ENCODE measurements at places on chromosomes 7 and 10.
A peak's percentile ranks its signal among the peaks of the same experiment; 100 is the strongest.

- no peak for DNase-seq
Observed at GRCh38 chr7:12596225-12596790, 25.8 kb downstream of the SCIN start.

- no peak for DNase-seq
Observed at GRCh38 chr10:27820637-27821036, 75.0 kb upstream of the MKX start.

GRCh38 chr10:7587168-7587864 lies 79.5 kb downstream of the ITIH5 start:
- no peak for DNase-seq

DNA sequence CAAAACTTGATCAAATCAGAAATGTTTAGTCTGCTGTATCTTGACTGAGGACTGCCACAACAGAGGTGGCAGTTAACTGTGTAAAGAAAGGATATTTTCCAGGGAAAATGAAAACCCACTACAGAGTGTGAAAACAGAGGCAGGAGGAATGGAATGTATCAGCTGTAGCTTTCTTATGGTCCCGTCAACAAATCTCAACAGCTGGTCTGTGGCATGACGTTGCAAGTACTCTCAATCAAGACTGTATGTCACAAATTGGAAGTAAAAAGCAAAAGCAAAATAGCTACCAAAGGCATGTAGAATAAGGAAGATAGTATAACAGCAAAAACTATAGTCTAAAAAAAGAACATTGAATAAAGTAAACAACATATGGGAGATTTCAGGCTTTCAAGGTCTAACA lies 123.5 kb downstream of the KMT2C start:
- peak; percentile 36 for DNase-seq

DNA sequence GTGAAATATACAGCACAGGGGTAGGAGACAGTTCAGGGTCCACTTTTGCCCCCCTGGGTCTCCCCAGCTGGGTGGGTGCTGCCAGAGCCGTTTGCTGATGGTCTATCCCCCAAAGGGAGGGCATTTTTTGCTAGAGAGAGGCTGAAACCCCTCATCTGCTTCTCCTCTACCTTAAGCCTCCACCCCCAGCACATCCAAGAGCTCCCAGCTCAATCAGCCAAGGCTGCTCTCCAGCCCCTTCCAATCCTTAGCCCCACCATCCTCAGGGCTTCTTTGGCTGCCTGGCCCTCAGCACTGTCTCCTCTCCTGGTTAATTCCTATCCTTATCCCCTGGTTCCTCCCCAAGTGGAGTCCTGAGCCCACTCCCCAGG lies 153.1 kb downstream of the AOAH start:
- no peak for DNase-seq

- DNase-seq: no peak
Observed at GRCh38 chr10:62681211-62681940, 123.1 kb upstream of the ADO start.

- no peak for DNase-seq
Observed at GRCh38 chr10:69757553-69758309, 44.0 kb upstream of the COL13A1 start.

DNA sequence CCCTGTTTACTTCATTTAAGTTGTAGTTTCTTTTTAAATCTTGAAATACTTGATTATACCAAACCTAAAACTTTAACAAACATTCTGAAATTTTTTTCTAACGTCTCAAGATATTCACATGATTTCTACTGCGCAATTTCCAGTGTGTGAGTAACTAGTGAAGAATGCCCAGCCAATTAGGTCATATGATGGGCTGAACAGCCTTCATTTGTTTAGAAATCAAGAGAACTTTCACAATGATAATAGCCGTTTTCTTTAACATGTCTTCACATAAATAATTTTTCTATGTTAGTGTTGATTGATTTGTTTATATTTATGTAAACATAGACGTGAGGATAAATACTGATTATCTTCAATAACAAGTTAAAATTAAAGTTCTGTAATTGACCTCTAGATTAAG lies 21.8 kb downstream of the STAM start:
- no peak for DNase-seq

- DNase-seq: no peak
Observed at GRCh38 chr7:1558181-1558811, 2.3 kb upstream of the TMEM184A start.

- no peak for DNase-seq
Observed at GRCh38 chr10:35735412-35735811, 93.3 kb upstream of the FZD8 start.

GRCh38 chr7:122643250-122643649 lies 55.7 kb downstream of the RNF133 start:
- DNase-seq: no peak

DNA sequence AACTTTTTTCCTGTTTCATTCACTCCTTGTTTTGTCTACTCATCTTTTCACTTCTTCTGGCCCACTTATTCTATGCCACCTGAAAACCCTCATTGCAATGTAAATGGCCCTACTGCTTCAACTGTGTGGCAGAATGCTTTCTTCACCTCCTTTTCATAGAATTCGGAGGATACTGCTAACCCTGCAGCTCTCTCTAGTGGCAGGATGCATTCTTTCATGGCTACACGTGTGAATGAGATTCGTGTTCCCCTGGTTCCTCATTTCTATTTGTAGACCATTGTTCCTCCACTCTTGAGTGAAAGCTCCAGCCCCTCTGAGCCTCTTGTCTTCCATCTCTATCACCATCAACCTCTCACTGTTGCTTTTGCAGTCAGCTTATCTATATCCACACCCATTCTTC lies 20.9 kb upstream of the CYP26C1 start:
- no peak for DNase-seq

GRCh38 chr7:125551008-125551407 lies 621.4 kb upstream of the POT1 start:
- DNase-seq: no peak

DNA sequence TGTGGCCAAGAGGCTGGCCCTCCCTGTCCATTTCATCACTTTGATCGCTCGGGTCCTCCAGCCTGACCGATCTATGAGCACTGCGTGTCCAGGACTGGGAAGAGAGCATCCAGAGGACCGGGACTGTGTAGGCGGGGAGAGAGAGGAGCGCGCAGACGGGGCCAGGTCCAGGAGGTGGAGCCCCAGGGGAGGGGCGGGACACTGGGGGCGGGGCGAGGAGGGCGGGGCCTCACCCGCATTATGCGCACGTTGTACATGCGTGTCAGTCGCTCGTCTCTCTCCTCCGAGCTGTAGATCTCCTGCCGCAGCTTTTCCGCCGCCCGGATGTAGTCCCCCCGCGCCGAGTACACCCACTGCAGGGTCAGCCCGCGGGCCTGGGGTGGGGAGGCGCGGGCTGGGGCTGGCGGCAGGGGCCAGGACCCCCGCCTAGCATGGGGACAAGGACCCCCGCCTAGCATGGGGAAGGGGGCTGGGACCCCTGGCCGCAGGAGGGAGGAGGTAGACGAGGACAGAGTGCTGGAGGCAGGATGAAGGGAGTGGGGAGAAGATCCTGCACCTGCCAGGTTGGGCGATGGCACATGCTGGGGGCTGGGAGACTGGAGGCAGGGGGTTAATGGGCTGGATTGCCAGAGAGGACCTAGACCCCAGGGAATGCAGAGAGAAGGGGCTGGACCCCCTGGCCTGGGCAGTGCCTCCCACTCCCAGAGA lies 14.3 kb downstream of the MOSPD3 start:
- DNase-seq: no peak

DNA sequence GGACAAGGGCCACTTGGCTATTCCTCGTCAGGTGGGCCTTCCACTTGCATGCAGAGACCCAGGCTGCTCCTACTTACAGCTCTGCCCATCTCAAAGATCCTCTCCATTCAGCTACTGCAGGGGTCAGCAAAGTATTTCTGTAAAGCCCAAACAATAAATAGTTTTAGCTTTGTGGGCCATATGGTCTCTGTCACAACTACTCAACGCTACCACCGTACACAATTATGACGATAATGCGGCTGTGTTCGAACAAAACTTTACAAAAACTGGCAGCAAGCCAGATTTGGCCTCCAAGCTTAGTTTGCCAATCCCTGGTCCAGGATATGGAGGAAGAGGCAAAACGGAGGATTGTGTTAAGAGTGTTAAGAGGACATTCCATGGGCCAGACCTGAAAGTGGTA lies 12.8 kb downstream of the RAB11FIP2 start:
- DNase-seq: no peak

DNA sequence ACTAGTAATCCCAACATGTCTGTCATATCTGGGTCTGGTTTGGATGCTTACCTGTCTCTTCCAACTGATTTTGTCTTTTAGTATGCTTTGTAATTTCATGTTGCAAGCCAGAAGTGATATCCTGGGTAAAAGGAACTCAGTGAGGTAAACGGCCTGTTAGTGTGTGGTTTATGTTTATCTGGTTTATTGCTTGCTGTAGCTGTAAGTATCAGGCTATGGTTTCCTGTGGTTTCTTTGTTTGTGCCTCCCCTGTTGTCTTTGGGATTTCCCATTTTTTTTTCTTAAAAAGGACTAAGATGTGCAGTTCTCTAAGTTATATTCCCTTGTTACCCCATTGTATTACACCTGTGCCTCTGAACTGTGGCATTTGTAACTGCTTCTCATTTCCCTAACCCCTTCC lies 323.5 kb upstream of the POM121L12 start:
- no peak for DNase-seq

- no peak for DNase-seq
Observed at GRCh38 chr10:79905322-79906314, 43.3 kb downstream of the SFTPD start.

GRCh38 chr10:119498889-119499676 lies 43.4 kb downstream of the RGS10 start:
- DNase-seq: no peak

All from DMS 273 treated with DMSO at 0.1 percent for 48 hours (cell line).